ENCODE measurements at places on chromosomes 3 and 15. TPM values are rescaled to one million over a fixed set of nuclear protein-coding genes. Genes with fewer than 3 reads are reported as not detected.

NR2E3 gene
- not detected for polyA plus RNA-seq

DNA sequence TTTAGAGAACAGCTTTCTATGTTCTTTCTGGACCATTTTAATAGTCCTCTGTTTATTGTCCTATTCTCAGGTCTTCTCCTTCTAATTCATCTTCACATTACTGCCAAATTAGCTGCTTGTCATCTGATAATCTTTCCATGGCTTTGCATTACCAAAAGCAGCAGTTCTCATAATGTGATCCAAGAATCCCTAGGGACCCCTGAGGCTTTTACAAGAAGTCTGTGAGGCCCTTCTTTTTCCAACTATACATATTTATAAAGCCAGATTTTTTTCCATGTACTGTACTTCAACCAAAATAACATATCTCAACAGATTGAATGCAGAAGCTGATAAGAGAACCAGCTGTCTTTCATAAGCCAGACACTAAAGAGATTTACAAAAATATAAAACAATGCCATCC is 162.5 kb upstream of the BFSP2 start:
- no peaks in the 10 kb centered on the region for H3K4me1 ChIP-seq
- H3K27me3 ChIP-seq = no peaks in the 10 kb centered on the region

KLHL6 gene
- 23.1 TPM for polyA plus RNA-seq

DNA sequence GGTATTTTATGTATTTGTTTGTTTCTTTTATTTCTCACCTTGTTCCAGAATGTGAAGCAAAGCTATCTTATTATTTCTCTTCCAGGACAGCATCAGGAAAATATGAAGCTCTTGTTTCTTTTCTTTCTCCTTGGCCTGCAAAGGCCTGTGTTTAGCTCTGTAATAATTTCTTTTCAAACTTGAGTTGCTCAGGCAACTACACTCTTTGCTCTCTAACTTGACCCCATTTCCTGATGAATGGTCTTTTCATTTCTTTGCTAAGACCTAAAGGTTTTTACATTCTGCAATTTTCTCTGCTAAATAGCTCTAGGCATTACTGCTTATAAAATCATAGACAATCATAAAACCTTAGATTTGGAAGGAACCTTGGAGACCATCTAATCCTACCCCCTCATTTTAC is 26.2 kb upstream of the ZNF770 start:
- no peaks in the 10 kb centered on the region for H3K4me1 ChIP-seq
- H3K36me3 ChIP-seq = no peaks in the 10 kb centered on the region
- H3K27ac ChIP-seq = no peak overlapping the region
- no peak for DNase-seq

DNA sequence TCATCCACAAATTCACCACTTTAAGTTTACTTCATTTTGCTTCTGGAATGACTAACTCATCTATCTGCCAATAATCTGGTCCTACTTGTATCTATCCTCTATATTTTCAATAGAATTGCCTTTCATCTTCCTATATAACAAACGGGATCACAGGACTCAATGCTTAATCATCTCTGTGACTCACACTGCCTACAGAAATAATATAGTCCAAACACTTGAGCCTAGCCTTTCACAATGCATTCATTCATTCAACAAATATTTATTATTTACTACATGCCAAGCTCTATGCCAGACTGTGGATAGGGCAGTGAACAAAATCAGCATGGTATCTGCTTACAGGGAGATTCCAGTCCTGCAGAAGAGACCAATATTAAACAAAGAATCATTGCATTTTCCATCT is 16.6 kb upstream of the AGTR1 start:
- no peak overlapping the region for H3K27ac ChIP-seq
- no peaks in the 10 kb centered on the region for H3K4me1 ChIP-seq
- no peaks in the 10 kb centered on the region for H3K27me3 ChIP-seq
- H3K4me3 ChIP-seq = no peak overlapping the region

GRCh38 chr3:130857336-130858026 is 36.4 kb upstream of the ATP2C1 start:
- no peaks in the 10 kb centered on the region for H3K36me3 ChIP-seq
- no peak for DNase-seq
- no peaks in the 10 kb centered on the region for H3K27me3 ChIP-seq
- H3K27ac ChIP-seq = no peak overlapping the region
- H3K4me1 ChIP-seq = no peaks in the 10 kb centered on the region
- no peak overlapping the region for H3K4me3 ChIP-seq

DNA sequence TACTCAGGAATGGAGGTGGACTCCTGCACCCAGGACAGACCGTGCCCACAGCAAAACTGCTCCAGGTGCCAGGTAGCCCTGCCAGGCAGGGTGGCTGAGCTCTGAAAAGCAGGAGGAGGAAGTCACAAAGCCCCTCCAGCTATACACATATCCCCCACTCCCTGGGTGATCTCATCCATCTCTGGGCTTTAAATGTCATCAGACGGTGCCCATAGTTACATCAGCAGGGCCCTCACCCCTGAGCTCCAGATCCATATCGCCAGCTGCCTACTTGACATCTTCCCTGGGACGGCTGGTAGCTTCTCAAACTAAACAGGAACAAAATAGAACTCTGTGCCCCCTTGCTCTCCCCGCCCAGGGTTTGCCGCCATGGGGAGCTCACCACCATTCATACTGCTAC is 87.7 kb downstream of the MEGF11 start:
- H3K4me3 ChIP-seq = no peak overlapping the region
- no peak for DNase-seq
- H3K27me3 ChIP-seq = no peaks in the 10 kb centered on the region

RETNLB gene
- polyA plus RNA-seq = not detected

ATG7 gene
- 23.0 TPM for polyA plus RNA-seq

DNA sequence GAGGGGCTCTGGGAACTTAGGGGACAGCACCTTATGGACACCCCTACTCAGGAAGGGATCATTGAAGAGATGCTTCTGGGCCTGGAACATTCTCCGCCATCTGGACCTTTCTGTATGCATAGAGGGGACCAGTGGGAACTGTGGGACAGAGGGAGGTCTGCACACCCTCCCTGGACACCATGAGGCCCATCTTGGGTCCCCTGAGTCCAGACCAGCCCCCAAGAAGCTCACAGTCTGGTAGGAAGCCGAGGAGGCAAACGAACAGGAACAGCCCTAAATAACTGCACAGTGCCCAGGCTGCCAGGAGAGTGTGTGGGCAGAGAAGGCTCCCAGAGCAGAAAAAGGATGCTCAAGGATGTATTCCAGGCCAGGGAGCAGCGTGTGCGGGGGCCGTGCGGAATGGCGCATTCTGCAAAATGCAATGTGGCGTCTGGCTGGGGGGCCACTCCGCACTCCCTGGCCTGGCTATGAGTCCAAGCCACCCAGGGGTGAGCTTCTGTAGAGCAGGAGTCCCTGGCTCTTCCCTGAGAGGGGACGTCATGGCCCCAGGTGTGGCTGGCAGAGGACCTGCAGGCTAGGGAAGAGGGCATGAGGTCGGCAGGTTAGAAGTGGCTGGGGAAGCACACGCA is 24.5 kb upstream of the KLF13 start:
- no peak overlapping the region for H3K27ac ChIP-seq
- no peaks in the 10 kb centered on the region for H3K27me3 ChIP-seq
- no peak for DNase-seq
- H3K4me3 ChIP-seq = no peak overlapping the region

DNA sequence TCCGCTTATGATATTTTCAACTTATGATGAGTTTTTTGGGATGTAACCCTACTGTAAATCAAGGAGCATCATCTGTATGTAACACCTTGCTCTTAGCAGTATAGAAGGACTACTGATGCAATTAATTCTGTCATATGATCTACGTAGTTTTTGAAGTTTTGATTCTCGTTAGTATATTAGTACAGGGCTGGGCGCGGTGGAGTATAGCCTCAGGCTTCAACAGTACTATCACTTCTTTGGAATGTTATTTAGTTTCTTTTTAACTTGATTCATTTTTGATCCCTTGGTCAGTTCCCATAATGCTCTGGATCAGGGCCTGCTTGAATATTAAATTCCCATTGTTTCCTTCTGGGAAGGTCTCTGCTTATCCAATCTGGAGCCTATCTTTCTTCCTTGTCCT is 23.9 kb upstream of the AP4E1 start:
- no peaks in the 10 kb centered on the region for H3K27me3 ChIP-seq
- DNase-seq = no peak
- H3K4me3 ChIP-seq = no peak overlapping the region
- H3K4me1 ChIP-seq = peaks cover 19% of the 10 kb centered on the region
- H3K27ac ChIP-seq = no peak overlapping the region

TGFBR2 gene
- polyA plus RNA-seq = 58.7 TPM

DNA sequence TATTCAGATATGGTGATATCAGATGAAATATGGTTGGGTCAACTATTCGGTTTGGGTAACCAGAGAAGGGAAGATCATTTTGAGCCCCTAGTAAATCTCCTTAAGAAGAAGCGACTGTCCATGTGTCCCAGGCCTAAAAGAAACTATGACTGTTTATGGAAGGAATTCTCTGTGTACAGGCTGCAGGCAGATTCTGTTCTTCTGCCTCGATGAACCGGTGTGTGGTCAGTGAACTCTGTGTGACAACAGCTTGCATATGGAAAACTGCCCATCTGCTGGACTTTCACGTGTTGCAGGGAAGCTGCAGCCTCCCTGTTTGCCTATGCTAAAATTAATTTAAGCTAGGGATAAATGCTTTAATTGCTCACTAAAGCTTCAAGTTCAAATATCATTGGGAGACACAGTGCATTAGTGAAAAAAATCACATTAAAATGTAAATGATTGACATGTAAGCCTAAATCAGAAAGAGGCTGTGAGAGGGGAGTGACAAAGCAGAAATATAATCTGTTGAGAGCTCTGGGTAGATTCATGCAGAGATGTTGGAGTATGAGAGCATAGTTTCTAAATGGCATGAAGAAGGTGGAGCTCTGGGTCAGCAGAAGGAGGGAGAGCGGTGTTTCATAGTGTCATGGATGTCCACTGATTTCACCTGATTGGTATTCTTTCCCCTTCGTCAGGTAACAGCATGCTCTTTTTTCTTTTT is 65.4 kb upstream of the PFN2 start:
- H3K4me3 ChIP-seq = no peak overlapping the region
- DNase-seq = no peak
- peaks cover 5% of the 10 kb centered on the region for H3K27me3 ChIP-seq
- no peaks in the 10 kb centered on the region for H3K36me3 ChIP-seq

GRCh38 chr3:20225769-20226168 is 39.8 kb upstream of the SGO1 start:
- H3K36me3 ChIP-seq = no peaks in the 10 kb centered on the region
- DNase-seq = no peak
- H3K4me1 ChIP-seq = no peaks in the 10 kb centered on the region
- H3K27me3 ChIP-seq = no peaks in the 10 kb centered on the region
- H3K4me3 ChIP-seq = no peak overlapping the region

CRYGS gene
- not detected for polyA plus RNA-seq

DNA sequence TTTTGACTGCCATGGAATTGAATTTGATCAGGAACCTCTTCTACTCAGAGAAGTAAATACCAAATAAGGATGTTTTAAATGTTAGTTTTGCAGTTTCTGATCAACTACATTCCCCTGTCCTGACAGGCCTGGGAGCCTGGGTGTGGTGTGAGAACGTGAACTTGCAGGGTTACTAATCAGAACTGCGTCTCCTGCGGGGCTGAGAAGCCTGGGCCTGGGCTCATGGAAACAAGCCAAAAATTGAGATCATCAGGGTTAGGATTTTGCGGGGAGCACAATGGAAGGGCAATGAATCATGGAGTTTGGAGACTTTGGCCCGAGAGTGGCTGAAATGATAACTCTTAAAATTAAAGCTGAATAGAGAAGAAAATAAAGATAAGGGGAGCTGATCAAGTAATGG is 47.8 kb upstream of the C3orf70 start:
- H3K4me3 ChIP-seq = no peak overlapping the region
- no peak overlapping the region for H3K27ac ChIP-seq
- H3K4me1 ChIP-seq = no peaks in the 10 kb centered on the region
- H3K27me3 ChIP-seq = no peaks in the 10 kb centered on the region
- no peaks in the 10 kb centered on the region for H3K36me3 ChIP-seq

GRCh38 chr3:73523661-73524060 is 101.1 kb downstream of the PDZRN3 start:
- H3K36me3 ChIP-seq = no peaks in the 10 kb centered on the region
- no peak overlapping the region for H3K27ac ChIP-seq
- DNase-seq = no peak
- no peaks in the 10 kb centered on the region for H3K4me1 ChIP-seq
- H3K27me3 ChIP-seq = no peaks in the 10 kb centered on the region

ZNF774 gene
- polyA plus RNA-seq = not detected

DNA sequence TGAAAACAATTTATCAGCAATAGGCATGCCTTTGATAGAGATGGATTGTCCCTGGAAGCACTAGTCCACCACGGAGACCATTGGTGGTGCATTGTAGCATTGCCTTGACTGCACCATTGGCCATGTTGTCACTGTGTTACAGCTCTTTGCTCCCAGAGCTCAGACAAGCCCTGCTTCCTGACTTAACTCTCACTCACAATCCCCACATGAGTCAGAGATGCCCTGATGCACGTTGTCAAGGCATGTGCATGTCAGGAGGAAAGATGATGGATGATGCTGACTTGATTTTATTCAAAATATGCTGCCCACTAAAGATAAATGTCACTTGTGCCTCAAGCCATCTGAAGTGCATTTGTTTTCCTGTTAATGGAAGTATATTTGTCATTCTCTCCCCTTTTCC is 266.1 kb downstream of the ARRDC4 start:
- H3K27me3 ChIP-seq = no peaks in the 10 kb centered on the region
- no peak for DNase-seq
- H3K4me3 ChIP-seq = no peak overlapping the region
- H3K4me1 ChIP-seq = no peaks in the 10 kb centered on the region
- H3K36me3 ChIP-seq = no peaks in the 10 kb centered on the region
